ENCODE measurements at places on chromosomes 2 and 18.

DNA sequence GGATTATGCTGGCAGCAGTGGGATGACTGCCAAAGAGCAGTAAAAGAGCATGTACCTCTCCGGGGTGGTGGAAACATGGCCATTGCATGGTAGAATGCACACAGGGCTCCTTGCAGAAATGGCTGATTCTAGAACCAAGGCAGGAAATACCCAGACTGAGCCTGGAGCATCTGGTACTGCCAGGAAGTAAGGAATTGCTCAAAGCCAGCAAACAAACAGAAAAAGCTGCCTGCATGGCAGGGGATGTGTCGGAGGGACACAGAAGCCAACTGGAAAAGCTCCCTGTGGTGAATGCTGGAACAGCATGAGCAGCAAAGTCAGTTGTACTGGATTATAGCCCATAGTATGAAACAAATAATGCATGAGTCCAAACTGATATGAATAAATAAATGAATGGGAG lies 78.0 kb upstream of the NFATC1 start:
- DNase-seq = no peak

DNA sequence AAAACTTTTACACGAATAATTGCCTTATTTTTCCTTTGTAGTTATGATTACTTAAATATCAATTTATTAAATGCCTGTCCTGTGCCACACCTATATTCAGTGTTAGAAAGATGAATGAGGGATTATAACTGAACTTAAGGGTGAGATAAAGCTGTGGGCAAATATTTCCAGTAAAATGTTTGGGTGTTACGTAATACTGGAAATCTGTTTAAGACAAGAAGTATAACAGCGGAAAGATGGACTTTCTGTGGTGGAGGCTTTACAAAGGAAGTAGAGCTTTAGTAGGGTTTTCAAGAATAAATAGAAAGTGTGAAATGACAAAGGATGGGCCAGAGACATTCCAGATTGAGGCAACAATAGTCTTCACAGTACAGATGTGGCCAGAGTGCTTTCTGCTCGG lies 927.0 kb downstream of the DPP10 start:
- peak; percentile 15 for DNase-seq

- DNase-seq = no peak
These were observed 6.7 kb downstream of the SAG start for GRCh38 chr2:233314180-233314925.

DNA sequence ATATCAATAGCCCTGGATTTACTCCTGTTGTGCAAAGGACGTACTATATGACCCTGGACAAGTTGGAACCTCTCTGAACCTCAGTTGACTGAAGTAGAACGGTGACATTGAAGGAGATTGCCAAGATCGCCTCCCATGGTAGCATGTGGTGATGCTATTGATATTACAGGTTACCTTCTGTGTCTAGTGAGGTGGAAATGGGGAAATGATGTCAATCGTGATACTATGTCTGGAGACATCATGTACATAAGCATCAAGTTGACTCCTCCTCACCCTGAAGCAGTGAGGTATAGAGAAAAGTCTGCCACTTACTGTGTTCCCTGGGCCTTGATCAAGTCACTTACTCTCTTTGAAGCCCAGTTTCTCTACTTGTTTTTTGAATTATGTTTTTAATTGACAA lies 93.9 kb downstream of the KLF7 start:
- no peak for DNase-seq

GRCh38 chr2:98839292-98839691 lies 96.7 kb downstream of the CRACDL start:
- no peak for DNase-seq

DNA sequence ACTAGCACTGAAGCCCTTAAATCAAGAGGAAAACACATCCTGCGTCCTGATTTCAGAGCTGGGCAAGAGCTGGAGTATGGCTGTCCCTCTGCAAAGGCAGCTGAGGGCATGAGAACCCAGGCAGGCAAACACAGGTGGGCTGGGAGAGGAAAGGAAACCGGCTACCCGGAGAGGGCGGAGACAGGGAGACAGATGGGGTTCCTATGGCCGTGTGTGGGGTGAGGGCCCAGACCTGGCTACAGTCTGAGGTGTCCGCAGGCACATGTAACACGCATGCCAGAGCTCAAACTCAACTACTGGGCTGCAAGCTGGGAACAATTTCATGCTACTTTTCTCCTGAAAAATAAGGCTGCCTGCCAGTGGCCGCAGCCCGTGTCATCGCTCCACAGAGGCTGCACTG lies 2.7 kb downstream of the COPS9 start:
- DNase-seq = no peak

All from umbilical cord (tissue), 2 donors.